HT1080 (cell line): ENCODE measurements at places on chromosomes 7 and 10. TPM values are rescaled to one million over a fixed set of nuclear protein-coding genes. Genes with fewer than 3 reads are reported as not detected.

The GPRIN2 gene
- not detected in 2 replicates for total RNA-seq

The PDZD7 gene
- 0.80 and 1.6 TPM in 2 replicates for total RNA-seq

The PRDX3 gene
- 269 and 341 TPM in 2 replicates for total RNA-seq

DNA sequence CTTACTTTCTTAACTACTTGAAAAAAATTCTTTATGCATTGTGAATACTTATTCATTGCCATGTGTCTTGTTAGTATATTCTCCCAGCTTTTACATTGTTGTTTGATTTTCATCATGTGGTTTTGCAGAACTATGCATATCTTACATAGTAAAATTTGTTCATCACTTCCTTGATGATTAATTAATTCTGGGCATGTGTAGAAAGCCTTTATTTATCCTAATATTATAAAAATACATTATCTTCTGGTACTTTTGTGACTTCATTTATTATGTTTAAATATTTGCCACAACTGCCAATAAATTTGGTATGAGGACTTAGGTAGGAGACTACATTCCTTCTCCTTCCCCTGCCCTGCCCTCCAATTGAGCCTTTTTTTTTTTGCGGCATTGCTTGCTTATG, 166.0 kb upstream of the ZNF32 start:
- no peak for DNase-seq

GRCh38 chr10:16905320-16905719, 88.1 kb upstream of the RSU1 start:
- no peak for DNase-seq

- peak; percentile 64 for DNase-seq
Observed at GRCh38 chr10:119761106-119761505, 35.3 kb downstream of the INPP5F start.

- peak; percentile 34 for DNase-seq
Observed at GRCh38 chr7:147833557-147833956, 757.0 kb upstream of the C7orf33 start.
